Thoracic aorta endothelial cell (primary cell): ENCODE measurements at places on chromosomes 3 and 15. TPM values are rescaled to one million over a fixed set of nuclear protein-coding genes. Genes with fewer than 3 reads are reported as not detected.

The TP63 gene
- not detected in 2 replicates for total RNA-seq

The GLT8D1 gene
- total RNA-seq, result 62.4 and 75.8 TPM in 2 replicates

The FXR1 gene
- 206 and 244 TPM in 2 replicates for total RNA-seq

The THPO gene
- total RNA-seq, result not detected in 2 replicates

The SEMA6D gene
- 10.0 and 12.4 TPM in 2 replicates for total RNA-seq

The MINAR1 gene
- 1.1 and 1.4 TPM in 2 replicates for total RNA-seq

The TERC gene
- total RNA-seq, result 117 and 176 TPM in 2 replicates

The CD80 gene
- total RNA-seq, result not detected in 2 replicates

The PLXNB1 gene
- 25.5 and 26.7 TPM in 2 replicates for total RNA-seq
